Stimulated activated CD4-positive, alpha-beta T cell treated with anti-CD3 and anti-CD28 coated beads, TNF-alpha, amount 100 ng/mL, for 48 hours (primary cell): ENCODE measurements at places on chromosomes 11 and 22.

DNA sequence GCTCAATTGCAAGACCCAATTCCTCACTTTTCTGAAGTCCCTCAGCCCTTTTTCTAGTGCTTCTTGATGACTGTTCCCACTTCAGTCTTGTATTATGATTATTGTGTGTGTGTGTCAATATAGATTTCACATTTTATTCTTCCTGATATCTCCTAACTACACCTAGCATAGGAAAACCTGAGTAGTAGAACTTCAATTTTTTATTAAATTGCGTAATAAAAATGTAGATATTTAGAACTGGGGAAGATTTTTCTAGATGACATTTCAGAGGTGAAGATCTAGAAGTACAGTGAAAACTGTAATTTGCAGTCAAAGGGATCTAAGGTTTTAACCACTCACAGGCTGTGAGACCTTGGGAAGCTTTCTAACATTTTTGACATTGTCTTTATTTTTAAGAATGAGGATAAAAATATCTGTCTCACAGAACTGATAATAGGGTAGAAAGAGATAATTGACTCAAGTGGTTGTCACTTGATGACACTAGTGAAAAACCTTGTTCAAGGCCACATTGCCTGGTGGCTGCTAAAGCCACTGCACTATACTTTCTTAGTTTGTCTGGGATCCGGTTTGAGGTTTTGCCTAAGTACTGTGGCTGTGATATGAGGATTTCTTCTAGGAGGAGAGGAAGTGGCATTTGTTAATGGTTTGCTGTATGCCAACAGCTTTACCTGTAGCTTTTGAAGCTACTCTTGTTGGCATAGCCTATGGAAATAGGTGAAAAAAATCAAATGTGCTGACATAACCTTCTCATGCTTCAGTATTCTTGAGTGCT lies 32.2 kb upstream of the SESN3 start:
- DNase-seq = no peak

DNA sequence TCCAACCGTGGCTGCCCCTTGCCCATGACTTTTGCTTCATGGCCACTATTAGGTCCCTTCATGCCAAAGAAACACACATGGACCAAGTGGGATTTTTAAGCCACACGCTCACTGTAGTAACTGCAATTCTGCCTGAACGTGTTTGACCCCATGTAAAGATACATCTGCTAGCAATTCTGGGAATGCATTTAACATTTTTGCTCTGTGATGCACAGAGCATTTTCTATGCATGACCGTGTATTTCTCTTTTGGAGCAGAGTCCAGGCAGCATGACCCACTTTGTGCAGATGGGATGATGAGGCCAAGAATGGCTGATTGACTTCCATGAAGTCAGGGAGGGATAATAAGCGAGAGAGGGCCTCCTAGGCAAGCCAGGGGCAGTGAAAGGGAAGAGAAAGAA lies 108.5 kb downstream of the TP53I11 start:
- DNase-seq = no peak

DNA sequence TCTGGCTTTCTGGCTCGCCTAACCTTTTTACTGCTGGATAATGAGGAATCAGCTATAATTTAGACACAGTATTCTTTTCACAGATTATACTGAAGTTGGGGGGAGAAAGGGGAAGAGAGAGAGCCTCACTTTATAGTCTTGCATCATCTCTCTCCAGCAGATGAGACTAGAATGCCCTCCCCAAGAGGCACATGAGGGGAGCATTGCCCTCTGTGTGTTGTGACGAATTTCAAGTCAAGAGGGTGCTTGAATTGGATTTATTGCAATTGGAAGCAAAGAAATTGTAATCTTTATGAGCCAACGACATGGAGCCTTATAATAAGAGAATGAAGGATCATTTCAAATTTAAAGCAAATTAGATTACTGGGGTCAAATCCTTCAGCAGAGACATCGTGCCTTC lies 17.6 kb upstream of the CADM1 start:
- DNase-seq = no peak

GRCh38 chr11:119432484-119433357 lies 9.7 kb upstream of the THY1 start:
- DNase-seq = no peak

- DNase-seq = no peak
These were observed 3.3 kb downstream of the ARL14EP start for GRCh38 chr11:30326114-30326778.

GRCh38 chr22:43136255-43136654 lies 6.9 kb downstream of the MCAT start:
- no peak for DNase-seq

DNA sequence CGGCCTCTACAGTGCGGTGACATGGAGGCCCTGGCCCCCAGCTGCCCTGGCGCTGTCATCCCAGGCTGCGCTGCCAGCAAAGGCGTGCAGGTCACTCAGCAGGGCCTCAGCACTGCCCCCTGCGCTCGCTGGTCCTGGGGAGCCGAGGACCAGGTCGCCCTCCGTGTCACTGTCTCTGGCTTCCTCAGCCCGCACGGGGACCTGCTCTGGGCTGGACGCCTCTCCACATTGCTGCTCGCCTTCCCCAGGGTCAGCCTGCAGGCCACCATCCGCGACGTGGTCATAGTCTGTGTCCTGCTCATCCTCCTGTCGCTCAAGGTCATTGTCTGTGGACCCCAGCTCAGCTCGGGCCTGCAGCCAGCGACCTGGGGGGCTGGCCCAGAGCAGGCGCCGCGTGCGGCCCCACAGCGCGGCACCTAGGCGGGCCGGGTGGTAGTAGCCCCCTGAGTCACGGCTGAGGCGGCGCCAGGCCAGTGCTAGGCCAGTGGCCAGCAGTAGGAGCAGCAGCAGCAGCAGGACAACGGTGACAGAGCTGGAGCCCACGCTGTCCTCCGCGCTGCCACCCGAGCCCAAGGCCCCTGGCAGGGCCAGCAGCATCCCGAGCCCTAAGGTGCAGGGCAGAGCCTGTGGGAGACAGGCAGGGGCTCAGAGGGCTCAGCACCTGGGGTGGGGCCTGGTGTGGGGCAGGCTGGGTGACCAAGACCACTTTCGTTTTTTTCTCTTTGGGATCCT lies 1.6 kb downstream of the PTPRCAP start:
- no peak for DNase-seq

- DNase-seq = no peak
These were observed 26.6 kb upstream of the IL17RA start for GRCh38 chr22:17057959-17058814.
